ENCODE measurements at places on chromosomes 2 and 18. TPM values are rescaled to one million over a fixed set of nuclear protein-coding genes. Genes with fewer than 3 reads are reported as not detected.

DNA sequence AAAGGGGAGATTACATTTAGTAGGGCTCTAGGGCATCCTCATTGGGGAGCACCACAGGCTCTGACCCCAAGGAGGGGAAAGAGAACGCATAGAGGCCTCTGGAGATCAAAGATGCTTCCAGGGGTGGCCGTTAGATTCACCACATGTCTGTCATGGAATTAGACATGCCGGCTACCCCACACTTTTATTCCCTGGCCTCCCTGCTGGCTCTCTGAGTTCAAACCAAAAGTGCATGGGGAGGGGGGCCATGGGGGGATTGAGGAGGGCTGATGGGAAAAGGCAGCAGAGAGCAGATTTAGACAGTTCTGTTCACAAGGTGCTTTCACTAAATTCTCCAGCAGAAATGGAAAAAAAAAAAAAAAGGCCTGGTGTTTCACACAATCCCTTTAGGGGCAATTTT is 64.4 kb upstream of the ZNF521 start:
- DNase-seq = no peak

GRCh38 chr2:113283704-113284284 is 5.1 kb upstream of the PAX8 start:
- peak; percentile 50 for DNase-seq

GRCh38 chr18:35110059-35110458 is 68.8 kb downstream of the MAPRE2 start:
- no peak for DNase-seq

DNA sequence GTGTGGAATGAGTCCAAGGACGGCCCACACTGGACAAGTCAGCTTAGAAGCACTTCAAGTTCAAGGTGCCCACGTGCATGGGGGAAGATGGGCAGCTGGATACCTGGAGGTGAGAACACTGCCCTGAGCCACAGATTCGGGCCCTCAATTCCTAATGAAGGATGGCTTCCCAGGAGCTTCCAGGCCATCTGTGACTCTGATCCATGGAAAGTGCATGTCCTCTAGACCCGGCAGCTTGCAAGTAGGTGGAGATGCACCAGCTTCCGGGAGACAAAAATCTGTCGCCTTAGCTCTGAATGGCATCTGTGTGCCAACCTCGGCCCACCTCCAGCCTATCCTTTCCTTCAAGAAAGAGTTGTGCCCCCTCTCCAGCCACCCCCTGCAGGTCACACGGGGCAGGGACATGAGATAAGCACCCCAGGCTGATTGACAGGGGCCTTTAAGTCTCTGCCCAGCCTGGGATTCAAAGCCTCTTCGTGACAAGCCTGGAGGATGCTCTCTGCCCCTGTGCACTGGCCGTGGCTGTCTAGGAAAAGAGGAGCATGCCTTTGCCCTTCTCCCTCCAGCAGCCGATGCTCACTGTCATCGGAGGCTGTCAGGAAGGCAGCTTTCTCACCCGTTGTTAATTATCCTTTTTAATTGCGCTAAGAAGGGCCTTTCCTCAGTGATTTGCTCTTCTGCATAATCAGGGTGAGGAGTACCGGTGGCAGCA is 65.5 kb downstream of the BIN1 start:
- no peak for DNase-seq

ADRA2B gene
- total RNA-seq = 0.90 TPM

SGO2 gene
- total RNA-seq = 19.5 TPM

CCDC68 gene
- total RNA-seq = 46.8 TPM

CDKL4 gene
- not detected for total RNA-seq

TLX2 gene
- 0.12 TPM for total RNA-seq

CD8A gene
- 1.6 TPM for total RNA-seq
